Activated naive CD4-positive, alpha-beta T cell treated with anti-CD3 and anti-CD28 coated beads for 36 hours (primary cell): ENCODE measurements at places on chromosomes 7 and 10.

GRCh38 chr10:77522268-77522809 is 115.3 kb downstream of the KCNMA1 start:
- no peak for DNase-seq

DNA sequence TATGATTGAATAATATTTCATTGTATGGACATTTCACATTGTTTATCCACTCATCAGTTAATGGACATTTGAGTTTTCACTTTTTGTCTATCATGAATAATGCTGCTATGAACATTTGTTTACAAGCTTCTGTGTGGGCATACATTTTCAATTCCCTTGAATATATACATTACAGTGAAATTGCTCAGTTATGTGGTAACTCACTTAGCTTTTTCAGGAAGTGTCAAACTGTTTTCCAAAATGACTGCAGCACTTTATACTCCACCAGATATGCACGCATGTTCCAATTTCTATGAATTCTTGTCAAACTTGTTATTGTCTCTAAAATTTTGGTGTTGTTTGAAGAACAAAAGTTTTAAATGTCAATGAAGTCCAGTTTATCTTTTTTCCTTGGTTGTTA is 401.2 kb downstream of the THSD7A start:
- no peak for DNase-seq

DNA sequence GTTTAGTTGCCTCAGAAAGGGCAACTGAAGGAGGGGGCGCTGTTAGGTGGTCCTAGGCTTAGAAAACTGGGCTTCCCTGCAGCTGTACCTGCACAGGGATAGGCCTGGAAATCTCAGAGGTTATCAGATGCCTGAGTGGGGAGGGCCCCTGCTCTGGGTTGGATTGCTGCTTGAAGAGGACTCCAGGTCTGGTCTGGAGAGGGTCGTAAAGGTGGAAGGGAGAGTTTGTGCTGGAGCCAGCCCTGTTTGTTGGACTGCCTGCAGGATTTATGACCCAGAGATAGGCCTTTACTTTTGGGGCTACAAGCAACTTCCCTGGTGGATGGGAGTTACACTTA is 765.9 kb downstream of the GRID1 start:
- DNase-seq: no peak

DNA sequence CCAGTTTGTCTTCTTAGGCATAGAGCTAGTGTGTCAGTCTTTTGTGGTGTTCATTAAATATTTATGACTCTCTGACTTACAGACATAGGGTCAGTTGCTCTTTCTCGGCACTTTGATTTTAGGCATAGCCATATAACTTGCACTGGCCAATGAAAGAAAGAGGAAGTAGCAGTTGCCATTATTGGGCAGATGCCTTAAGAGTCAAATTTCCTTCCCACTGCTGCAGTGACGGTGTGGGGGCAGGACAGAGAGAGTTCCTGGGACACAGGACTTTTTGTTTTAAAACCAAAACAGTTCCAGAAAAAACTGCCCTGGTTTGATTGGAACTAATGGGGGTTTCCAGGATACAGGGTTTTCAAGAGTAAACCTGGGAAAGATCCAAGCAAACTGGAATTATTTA is 60.2 kb upstream of the PHF14 start:
- DNase-seq: no peak

DNA sequence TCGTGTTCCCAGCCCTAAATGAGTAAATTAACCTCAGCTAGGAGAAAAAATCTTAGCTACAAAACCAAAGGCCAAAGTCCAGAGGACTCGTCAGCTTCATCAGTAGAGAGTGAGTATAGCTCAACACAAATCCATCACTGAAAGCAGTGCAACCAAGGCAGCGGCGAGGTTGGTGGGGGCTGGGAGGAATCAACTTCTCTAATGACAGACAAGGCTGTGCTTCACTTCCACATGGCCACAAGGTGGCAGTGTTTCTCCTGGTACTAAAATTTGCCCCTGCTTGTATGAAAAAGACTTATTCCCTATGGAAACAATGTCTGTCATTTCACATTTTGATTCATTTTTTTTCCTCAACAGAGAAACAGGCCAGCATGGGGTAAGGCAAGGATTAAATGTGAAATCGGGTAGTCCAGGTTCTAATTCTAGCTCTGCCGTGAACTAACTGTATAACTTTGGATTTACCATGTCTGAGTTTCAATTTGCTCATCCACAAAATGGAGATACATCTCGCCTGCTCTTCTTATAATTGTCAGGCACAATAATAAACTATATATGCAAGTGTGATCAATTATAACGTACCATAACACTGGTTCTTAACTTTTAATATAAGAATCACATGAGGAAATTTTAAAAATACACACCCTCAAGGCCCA is 39.3 kb downstream of the FAS start:
- DNase-seq: peak; percentile 85

DNA sequence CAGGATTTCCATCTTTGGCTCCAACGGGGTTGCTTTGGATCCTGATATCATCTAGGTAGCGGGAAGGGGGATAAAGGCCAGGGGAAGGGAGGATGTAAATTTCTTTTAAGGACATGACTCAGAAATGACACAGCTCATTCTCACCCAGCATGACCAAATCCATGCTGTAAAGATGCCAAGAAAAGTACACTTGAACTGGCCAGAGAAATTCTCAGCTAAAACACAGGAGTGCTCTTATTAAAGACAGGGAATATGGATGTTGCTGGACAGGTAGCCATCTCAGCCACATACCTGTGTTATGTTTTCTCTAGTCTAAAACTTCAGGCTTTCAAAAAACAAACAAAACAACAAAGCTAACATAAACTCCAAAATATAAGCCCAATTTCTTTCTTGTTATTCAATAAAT is 68.3 kb downstream of the NAMPT start:
- DNase-seq: no peak

- DNase-seq: no peak
These were observed 207.3 kb upstream of the POT1 start for GRCh38 chr7:125136755-125137532.

- no peak for DNase-seq
These were observed 1.4 kb upstream of the RBP3 start for GRCh38 chr10:47346581-47347302.

DNA sequence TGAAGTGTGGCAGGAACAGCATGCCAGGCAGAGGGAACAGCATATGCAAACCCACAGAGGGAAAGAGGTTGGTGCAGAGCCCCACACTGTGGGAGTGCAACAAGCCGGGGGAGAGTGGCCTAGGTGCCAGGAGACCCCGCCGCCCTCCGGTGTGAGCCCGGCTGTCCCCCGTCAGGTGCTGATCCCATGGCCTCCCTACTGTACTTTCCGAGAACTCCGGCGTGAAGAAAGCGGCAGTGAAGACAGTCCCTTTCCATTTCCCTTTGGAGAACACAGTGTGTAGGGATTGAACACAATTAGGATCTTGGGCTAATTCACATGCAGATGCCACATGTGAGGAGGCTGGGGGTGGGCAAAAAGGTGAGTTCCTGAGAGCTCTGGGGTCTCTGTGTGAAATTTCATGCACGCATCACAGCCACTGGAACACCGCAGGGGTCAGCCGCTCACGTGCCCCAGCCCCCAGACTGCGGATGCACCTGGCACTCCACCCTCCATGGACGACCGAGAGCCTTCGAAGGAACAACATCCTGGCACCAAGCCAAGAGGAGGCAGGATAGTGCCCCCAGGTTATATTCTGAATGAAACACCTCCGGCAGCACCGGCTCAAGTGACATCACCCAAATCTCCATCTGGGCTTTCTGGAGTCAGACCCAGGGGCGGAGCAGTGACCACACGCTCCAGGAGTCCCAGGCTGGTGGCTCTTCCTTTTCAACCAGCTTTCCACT is 82.1 kb upstream of the PPP2R2D start:
- DNase-seq: no peak

DNA sequence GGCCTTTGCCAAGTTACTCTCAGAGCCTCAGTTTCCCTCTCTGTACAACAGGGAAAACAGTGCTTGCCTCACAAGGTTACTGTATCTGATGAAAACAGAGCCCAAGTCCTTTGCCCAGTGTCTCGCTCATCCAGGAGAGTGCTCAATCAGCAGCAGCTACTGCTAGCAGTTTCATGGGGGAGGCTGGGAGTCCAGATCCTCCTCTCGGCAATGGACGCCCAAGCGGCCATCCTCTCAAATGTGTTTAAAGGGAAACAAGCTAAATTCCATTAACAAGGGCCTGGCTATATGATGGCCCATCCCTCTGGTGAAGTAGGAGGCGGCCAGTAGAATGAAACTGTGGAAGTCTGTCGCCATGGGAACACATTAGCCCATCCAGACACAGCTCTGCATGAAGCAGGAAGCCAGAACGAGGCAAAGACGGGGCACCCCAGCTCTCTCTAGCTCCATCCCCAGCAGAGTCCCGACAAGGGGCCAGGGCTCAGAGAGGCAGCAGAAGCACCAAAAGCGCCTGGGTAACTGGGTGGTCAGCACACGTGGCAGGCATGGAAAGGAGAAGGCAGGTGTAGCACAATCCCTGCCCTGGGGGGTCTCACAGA is 35.2 kb downstream of the FAM53B start:
- no peak for DNase-seq

DNA sequence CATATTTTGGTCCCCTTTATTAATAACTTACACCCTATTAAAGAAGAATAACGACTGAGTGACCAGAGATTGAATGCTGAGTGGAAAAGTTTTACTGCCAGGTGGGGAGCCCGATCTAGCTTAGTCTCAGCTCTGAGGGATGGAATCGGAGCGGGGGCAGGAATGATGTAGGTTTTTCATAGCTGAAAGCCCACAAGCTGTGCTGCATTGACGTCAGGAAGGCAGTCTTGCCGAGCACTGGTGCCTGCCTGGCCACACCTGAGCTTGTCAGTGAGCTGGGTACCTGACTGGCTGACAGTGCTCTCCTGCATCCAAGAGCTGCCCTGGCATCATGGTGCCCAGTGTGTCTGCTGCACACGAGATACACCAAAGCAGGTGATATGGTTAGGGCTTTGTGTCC is 34.8 kb downstream of the GRK5 start:
- no peak for DNase-seq

DNA sequence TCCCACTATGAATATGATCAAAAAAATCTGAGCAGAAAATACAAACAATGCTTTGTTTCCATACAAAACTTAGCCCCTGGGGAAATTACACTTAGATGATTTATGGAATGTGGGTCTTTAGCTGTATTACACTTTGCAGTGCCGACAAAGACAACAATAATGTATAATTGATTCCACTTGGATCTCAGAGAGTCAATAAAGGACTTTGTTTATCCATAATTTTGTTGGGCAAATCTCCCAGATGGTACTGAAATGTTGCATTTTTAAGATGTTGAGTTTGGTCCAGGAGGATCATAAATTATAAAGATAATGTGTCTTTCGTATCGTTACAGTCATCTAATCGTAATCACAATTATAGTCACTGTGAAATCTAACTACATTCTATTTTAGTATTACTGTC is 66.9 kb upstream of the DOCK1 start:
- DNase-seq: no peak

DNA sequence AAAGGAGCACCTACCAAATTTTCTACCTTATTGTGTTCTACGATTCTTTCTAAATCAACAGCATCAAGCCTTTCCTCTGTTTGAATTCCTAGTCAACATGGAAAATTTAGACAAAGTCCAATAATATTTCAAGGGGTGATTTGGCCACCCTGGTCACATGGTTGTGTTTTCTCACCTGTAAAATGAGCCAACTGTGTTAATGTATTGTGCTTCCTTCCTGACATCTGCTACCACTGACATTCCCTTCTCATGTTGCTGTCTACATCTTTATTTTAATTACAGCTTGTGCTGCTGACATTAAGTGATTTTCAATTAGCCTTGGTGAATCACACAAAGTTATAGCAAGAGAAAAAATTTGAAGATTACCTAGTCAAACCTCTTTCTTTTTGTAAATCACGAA is 83.0 kb upstream of the NPSR1 start:
- DNase-seq: no peak

GRCh38 chr10:113005380-113005779 is 55.3 kb downstream of the TCF7L2 start:
- DNase-seq: no peak
